PC-3 (cell line): ENCODE measurements at places on chromosomes 7 and 10.

- DNase-seq, result no peak
Observed at GRCh38 chr7:106881984-106882383, 16.9 kb downstream of the PIK3CG start.

DNA sequence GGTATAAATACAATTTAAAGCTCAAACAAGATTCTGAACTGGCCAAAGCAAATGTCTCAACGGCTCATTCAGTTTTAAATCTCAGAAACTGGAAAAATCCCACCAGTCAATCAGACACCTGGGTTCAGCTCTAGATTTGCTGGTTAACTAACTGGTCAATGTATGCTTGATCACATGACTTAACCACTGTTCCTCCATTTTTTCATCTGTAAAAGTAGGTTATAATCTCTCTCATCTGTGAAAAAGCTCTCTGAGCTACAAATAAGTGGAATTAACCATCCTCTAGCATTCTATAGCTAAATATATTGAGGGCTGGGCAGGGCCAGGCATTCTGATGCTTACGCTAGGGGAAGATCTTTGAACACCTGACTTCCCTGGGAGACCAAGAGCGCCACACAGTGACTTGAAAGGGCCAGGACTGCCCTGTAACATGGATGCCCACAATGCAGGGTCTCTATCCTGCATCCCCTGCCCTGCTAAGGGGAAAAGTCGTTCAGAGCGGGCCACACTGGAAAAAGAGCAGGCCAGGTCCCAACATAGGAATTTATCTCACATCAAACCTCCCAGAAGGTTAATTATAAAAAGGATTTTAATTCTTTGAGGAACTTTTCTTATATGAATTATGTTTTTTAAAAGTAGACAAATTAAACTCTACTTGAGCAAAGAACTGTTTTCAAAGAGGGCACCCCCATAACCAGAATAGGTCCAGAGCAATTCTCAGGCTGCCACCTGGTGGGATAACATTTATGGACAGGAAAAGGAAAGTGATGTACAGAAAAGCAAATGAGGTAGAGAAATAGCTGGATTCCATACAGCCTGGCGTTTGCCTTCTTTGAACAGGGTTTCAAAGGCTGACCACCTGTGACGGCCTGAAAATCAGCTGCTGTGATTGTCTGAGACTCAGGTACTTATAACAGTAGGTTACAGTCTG is 1.8 kb downstream of the RP9 start:
- peak; percentile 55 for DNase-seq

DNA sequence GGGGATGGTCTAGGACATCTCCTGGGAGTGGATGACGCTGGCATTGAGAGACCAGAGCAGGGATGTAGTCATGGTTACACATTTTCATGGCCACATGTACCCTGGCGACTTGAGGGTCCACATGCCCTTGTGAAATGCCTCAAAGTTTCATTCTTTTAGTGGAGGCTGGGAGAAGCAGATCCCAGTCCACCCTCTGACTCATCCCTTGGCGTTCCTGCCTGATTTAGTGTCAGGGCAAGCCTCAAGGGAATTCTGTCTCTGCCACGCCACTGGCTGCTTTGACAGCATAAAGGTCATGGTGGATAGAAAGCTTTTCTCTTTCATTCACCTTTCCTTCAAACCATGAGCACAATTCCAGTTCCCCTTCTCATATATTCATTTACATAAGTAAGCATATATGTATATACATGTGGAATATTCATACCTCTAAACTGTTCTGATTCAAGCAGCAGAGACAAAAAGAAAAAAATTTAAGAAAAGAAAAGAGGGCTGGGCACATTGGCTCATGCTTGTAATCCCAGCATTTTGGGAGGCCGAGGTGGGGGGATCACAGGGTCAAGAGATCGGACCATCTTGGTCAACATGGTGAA is 21.8 kb upstream of the KIF5B start:
- DNase-seq, result peak; percentile 72

- no peak for DNase-seq
Observed at GRCh38 chr7:44096326-44096881, 7.7 kb upstream of the AEBP1 start.

GRCh38 chr10:89390476-89391225 is 1.8 kb upstream of the IFIT1 start:
- no peak for DNase-seq
